Fibroblast of skin of right quadriceps (primary cell): ENCODE measurements at places on chromosomes 4 and X.

GRCh38 chr4:144289667-144290428 lies 149.3 kb upstream of the GYPA start:
- DNase-seq, result peak; percentile 51

GRCh38 chr4:75385106-75385505 lies 129.1 kb downstream of the RCHY1 start:
- no peak for DNase-seq

DNA sequence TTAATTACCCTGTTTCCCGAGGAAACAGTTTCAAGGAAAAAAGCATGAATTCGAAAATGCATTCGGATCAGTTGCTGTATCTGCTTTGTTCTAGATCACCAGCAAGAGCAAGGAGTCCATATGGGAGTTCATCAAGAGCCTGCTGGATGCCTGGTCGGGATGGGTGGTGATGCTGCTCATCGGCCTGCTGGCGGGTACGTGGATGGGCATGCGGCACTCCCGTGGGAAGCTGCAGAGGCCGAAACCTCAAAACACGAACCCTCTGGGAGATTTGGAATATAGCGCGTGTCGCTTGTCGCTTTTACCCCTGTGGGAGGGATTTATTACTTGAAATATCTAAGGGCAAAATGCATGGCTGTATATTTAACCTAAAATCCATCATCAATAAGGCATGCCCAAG lies 30.6 kb downstream of the CLCN4 start:
- no peak for DNase-seq

GRCh38 chrX:39309018-39309635 lies 507.9 kb downstream of the MID1IP1 start:
- peak; percentile 3 for DNase-seq

- DNase-seq, result no peak
Measured at GRCh38 chrX:149511081-149511480, 6.0 kb upstream of the IDS start.

GRCh38 chr4:10135260-10135659 lies 18.7 kb upstream of the WDR1 start:
- no peak for DNase-seq

DNA sequence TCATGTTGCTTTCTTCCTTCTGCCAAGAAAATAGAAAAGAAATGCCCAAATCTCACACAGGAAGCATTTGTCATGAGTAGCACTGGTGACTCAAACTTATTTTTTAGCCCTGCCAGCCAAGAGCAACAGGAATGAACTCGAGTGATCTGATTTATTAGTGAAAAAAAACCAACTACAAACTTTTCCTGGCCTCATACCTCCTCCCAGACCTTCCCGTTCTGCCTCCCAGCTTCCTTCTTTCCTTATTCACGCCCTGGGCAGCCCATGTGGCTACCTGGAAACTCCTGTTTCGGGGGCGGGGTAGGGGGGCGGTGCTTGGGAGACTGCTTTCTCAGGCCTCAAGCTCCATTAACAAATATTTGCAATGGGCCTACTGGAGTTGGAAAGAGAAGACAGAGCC lies 178.5 kb downstream of the NHS start:
- DNase-seq, result peak; percentile 68

GRCh38 chr4:7073526-7074390 lies 5.9 kb upstream of the GRPEL1 start:
- DNase-seq, result peak; percentile 47

DNA sequence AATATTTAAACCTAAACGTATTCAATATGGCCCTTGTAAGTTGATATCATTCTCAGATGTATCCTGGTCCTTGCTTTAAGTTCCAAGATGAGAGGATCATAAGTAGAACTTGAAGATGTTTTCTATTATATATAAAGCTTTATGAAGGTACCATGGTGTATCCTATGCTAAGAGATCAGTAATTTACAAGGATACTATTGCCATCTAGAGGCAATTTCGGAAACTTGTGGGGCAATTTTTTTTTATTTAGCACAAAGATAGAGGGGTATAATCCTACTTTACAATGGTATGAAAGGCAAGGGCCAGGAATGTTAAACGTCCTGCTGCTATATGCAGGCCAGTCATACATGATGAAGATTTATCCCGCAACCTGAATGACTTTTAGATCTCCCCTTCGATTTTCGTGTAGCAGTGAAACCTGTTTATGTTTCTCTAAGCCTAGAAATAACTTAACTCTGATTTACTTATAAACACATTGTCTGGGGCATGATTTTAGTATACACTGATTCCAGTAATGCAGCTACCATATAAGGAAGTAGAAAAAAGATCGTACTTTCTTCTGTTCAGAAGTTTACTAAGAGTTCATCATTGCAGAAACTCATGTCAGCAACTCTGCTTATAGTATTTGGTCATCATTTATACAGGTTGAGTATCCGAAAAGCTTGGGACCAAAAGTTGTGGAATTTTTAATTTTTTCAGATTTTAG lies 2.6 kb downstream of the SLC25A31 start:
- peak; percentile 51 for DNase-seq

- DNase-seq, result peak; percentile 14
Measured at GRCh38 chr4:33931026-33931425, 2313.3 kb downstream of the ARAP2 start.

DNA sequence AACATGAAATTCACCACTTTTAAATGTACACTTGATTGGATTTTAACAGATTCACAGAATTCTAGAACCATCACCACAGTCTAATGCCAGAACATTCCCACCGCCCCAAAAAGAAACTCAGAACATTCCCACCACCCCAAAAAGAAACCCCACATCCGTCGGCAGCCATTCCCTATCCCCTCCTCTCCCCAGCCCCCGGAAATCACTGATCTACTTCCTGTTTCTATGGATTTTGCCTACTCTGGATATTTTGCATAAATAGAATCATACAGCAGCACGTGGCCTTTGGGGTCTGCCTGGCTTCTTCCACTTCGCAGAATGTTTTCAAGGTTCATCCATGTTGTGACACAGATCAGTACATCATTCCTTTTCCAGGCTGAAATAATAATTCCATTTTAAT lies 79.3 kb downstream of the PPP2R2C start:
- DNase-seq, result no peak

- DNase-seq, result peak; percentile 4
Measured at GRCh38 chr4:161442921-161443320, 720.9 kb downstream of the FSTL5 start.

DNA sequence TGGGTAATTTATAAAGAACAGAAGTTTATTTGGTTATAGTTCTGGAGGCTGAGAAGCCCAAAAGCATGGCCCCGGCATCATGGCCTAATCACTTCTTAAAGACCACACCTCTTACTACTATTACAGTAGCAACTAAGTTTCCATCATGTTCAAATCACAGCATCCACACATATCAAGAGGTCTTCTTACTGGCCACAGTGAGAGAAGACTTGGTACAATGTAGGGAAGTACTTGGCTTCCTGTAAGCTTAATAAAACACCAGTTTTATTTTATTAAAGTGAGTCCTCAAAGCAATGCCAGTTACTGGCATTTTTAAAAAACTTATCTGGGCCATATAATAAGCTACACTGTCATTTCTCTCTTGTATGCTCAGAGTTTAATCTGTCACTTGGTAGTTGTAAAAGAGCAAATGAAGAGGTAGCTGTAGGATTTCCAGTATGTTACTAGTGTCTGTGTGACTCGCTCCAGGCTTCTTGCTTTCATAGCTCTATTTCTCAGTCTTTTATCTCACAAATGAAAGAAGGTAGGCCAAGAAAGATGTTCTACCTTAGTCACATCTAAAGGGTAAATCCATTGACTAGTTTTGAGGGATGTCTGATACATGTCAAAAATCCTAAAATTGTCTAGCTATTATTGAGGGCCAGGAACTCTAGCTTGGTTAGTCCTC lies 159.2 kb upstream of the CPEB2 start:
- DNase-seq, result no peak

GRCh38 chr4:159079074-159079473 lies 23.8 kb upstream of the RAPGEF2 start:
- DNase-seq, result no peak

DNA sequence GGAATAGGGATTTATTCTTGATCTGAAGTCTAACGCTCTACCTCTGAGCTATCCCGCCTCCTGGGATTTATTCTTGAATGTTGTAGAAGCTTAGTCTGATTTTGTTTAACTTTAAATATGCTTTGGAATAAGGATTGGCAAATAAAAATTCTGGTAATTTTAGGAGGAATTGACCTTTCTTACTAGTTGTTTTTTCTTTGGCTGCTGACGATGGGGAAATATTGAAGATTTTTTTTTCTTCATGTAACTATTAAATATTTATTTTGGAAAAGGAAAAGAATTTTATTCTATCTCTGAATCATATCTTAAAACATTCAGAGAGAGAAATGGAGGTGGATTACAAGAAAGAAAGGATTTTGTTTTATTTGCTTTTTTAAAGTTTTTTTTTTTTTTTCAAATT lies 122.9 kb downstream of the PDLIM5 start:
- DNase-seq, result no peak

DNA sequence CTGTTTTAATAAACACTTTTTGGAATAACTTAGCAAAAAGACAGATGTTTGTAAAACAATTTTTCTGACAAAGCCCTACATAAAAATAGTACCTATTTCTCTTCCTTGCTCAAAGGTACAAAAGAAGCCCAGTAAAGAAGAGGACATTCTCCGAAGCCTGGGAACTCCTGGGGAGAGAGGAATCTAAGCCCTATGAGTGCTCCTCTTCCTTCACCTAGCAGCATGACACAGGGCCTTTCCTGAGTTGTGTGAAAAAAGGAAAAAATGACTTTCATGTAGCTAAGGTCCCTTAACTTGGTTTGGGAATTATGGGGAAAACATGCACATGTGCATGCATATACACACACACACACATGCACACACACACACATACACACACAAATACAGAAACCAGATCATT lies 586.9 kb downstream of the TMA16 start:
- DNase-seq, result no peak

GRCh38 chrX:69165087-69165651 lies at the start of gene PJA1:
Gene PJA1, minus strand, starts transcription at chrX:69165453. Its CDS starts 2,380 bp downstream, at chrX:69163073.
- peak; percentile 73 for DNase-seq

GRCh38 chr4:147730333-147730732 lies 1.6 kb upstream of the ARHGAP10 start:
- DNase-seq, result no peak

DNA sequence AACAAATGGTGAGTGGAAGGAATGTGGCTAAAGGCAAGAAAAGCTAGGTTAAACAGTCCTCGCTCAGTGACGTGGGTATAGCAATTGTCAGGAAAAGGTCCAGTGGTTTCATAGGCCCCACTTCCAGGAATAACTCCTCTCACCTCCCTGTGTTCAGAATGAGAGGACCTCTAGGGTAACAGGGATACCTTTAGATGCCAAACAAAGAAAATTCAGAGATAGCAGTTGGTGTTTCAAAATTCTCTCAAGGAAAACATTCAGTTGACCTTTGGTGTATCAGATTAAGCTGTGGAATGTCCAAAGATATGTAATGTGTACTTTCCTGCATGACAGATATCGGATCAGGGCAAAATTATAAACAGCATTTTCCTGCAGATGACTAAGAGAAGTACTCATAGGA lies 155.9 kb downstream of the ARHGAP6 start:
- DNase-seq, result no peak

- DNase-seq, result no peak
Measured at GRCh38 chr4:120773641-120774040, 148.9 kb downstream of the PRDM5 start.

DNA sequence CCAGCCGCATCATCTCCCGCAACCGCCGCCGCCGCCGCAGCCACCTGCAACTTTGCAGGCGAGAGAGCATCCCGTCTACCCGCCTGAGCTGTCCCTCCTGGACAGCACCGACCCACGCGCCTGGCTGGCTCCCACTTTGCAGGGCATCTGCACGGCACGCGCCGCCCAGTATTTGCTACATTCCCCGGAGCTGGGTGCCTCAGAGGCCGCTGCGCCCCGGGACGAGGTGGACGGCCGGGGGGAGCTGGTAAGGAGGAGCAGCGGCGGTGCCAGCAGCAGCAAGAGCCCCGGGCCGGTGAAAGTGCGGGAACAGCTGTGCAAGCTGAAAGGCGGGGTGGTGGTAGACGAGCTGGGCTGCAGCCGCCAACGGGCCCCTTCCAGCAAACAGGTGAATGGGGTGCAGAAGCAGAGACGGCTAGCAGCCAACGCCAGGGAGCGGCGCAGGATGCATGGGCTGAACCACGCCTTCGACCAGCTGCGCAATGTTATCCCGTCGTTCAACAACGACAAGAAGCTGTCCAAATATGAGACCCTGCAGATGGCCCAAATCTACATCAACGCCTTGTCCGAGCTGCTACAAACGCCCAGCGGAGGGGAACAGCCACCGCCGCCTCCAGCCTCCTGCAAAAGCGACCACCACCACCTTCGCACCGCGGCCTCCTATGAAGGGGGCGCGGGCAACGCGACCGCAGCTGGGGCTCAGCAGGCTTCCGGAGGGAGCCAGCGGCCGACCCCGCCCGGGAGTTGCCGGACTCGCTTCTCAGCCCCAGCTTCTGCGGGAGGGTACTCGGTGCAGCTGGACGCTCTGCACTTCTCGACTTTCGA lies 654 bp downstream of the ATOH1 start:
- no peak for DNase-seq

- DNase-seq, result peak; percentile 48
Measured at GRCh38 chrX:48617542-48618340, 20.4 kb downstream of the WDR13 start.

- no peak for DNase-seq
Measured at GRCh38 chr4:99759988-99760387, 56.6 kb upstream of the DAPP1 start.

GRCh38 chrX:76454456-76454927 lies 27.0 kb downstream of the MAGEE1 start:
- peak; percentile 0 for DNase-seq

DNA sequence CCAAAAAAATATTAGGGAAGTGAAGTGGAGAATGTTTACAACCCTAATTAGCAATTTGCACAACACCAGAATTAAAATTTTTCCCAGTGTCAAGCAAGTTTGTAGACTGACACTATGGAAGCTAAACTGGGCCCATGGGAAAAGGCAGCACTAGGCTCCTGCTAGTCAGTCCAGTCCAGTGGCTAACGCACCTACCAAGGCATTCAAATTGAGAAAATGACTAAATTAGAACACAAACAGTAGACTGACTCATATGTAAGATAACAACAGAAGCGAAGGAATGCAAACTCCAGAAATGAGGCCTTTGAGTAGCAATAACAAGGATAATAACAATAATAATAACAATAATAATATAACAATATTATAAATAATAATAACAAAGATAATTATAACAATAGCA lies 90.7 kb downstream of the GRIA3 start:
- DNase-seq, result no peak

GRCh38 chr4:185298728-185299430 lies 89.5 kb downstream of the SNX25 start:
- no peak for DNase-seq

- peak; percentile 11 for DNase-seq
Measured at GRCh38 chrX:123184866-123185276, 793 bp downstream of the GRIA3 start.

GRCh38 chr4:140739971-140740370 lies 16.2 kb downstream of the TBC1D9 start:
- no peak for DNase-seq
